Ureter (tissue), 1 donor: ENCODE measurements at places on chromosomes 7 and 10. TPM values are rescaled to one million over a fixed set of nuclear protein-coding genes. Genes with fewer than 3 reads are reported as not detected.

DNA sequence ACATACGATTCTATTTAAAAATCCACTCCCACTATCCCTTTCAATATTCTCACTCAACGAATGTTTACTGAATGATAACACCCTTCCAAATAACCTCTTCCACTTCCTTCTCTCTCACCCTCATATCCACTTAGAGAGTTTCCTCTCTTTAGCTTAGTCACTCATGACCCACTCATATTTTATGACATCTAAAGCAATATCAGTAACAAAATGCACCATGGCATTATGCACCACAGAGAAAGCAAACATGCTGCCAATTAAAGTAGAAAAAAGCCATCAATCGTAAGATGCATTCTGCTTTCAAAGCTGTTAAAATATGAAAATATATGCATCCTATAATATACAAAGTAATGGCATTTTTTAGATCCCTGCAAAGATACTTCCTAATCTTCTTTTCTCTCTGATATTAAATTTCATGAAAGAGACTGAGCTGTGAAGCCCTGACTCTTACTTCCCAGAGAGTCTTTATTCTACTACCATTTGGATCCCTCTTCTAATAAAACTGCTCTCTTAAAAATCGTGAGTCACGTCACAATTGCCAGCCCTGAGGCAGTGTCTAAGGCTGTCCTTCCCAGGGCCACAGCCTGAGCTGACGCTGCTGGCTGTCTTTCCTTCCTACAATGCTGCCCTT, 283.0 kb upstream of the KLF6 start:
- DNase-seq, result no peak

DNA sequence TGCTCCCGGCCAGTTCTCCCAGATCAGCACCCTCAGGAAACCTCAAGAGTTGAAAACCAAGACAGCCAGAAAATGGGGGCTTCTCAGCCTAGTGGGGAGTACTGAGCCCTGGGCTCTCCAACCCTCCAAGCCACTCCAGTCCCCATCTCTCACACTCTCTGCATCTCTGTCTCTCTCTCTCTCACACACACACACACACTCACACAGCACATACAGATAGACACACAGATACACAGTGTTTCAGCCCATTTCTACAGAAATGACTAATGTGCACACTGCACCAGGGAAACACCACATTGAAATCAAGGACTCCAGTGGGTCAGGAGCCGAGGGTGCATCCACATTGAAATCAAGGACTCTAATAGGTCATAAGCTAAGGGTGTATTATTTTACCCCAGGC, 107.5 kb downstream of the MKI67 start:
- DNase-seq, result no peak

DNA sequence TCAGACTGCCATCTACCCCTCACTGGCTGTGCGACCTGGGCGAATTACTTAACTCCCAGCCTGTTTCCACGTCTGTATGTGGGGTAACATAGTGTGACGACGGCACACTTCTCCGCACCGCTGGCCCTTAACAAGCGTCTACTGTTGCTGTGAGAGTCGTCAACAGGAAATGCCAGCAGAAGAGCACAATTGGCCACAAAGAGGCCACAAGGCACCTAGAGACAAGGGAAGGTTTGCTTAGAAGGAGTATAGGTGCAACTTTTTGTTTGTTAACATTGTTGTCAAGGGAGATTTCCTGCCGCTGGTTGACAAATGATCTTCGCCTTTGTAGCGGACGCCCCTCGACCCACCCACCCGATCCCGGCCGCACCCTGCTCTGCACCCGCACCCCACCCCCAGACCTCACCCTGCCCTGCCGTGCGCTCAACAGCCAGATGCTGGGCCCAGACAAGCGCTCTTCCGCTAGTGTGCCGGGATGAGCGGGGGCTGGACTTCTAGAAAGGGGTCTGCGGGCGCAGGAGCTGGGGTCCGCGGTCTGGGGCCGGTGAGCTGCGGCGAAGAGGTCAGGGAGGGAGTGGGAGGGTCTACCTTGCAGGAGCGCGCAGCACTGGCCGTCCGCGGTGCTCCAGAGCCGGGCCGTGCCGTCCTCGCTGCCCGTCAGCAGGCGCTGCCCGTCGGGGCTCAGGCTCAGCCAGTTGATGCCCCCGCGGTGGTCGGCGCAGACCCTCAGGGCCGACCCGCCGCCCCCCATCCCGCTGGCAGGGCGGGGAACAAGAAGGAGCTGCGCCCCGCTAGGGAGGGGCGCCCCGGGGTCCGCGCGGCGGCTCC, 785 bp downstream of the WDR86 start:
- no peak for DNase-seq

DNA sequence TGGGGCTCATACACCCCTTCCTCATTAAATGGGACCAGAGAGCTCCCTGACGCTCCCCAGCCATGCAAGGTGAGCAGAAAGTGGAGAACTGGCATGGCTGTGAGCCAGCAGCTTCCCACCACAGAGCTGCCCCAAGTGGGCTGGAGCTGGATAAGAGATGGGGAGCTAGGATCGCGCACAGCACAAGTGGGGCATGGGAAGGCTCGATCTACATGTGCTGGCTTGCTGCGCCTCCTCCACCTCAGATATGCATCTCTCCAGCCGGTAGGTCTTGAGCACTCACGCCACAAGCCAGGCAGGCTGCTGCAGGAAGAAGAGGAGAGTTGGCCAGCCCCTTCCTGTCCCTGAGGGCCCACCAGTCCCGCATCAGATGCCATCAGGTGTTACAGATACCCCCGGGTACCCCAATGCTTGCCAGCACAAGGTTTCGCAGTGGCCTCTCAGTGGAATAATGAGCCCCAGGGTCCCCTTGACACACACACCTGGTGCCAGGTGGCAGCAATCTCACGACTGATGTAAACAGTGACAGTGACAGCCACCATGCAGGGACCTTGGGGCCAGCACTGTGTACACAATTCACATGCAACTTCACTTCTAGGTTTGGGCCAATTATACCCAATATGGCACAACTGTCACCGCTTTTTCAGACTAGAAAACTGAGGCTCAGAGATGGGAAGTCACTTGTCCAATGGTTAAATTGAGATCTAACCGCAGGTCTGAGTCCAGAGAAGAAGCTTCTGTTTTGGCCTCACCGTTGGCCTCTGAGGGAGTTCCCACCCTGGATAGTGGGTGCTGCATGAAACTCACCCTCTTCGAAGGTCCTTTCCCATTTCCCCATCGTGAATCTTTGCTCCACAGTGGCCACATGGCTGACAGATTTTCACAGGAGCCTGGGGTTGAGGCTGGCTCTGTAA, 79.3 kb downstream of the OAT start:
- DNase-seq, result peak; percentile 53

GRCh38 chr10:113610631-113611601, 52.9 kb downstream of the NRAP start:
- DNase-seq, result no peak

The CLCN1 gene
- total RNA-seq, result 0.31 TPM

DNA sequence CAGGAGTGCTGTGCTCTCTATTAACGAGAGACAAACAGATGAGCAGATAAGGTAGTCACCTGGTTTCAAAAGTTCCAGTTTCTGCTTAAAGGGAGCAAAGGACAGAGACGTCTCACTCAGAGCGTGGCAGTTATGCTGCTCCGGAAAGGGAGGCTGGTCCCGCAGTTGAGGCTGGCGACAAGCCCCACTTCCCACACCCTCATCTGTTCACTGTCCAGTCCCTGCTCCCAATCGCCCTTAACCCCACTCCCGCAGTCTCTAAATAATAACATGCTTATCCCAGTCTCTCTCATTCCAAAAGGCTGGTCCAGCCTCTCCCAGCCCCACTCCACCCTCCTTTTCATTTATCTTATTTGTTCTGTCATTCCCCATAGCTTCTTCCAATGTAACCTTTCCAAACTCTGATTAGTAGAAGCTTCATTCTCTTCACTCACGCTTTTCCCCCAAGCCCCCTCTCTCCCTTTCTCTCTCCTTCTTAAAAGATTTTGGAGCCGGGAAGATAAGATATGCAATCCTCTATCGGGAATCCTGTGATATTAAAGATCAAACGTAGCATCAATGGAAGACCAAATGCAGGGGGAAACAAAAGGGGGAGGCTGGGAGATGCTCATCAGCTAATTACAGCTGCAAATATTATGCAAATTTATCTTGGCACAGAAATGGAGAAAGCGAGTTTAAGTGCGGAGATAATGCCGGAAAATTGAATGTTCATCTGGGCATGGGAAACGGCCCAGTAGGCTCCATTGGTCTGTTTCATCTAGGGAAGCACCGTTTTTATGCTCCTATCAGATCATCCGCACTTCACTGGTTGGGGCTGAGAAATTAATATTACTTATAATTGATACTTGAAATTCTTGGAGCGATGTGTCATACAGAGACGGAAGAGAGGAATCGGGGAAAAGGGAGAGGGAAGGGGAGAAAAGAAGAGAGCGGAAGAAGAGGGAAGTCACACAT, 16.3 kb upstream of the GATA3 start:
- DNase-seq, result no peak

- DNase-seq, result no peak
These were observed 26.4 kb downstream of the GRK5 start for GRCh38 chr10:119233821-119234220.

DNA sequence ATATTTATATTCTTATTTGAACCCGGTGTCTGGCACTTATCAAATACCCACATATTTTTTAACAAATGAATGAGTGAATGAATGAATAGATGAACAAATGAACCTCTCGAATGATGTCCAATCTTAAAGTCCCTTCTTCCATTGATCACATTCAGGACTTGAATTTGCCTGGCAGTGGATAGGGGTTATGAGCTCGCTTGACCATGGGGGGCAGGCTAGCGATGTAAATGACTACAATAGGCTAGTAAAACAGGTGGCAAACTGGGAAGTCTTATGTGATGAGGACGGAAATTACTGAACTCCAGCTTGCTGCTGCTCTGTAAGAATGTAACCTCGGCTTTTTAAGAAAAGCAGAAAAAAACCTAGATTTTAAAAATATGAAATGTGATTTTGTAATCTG, 247.7 kb upstream of the DKK1 start:
- no peak for DNase-seq

GRCh38 chr7:23468526-23469149, 1.7 kb downstream of the IGF2BP3 start:
- no peak for DNase-seq

The PRLHR gene
- not detected for total RNA-seq

GRCh38 chr7:12103948-12104347, 107.1 kb upstream of the TMEM106B start:
- DNase-seq, result no peak

GRCh38 chr10:94631077-94631875, 52.3 kb upstream of the CYP2C18 start:
- no peak for DNase-seq

GRCh38 chr7:128121711-128122530, 90.7 kb upstream of the LRRC4 start:
- DNase-seq, result no peak
